ENCODE measurements at places on chromosomes 2 and 18. TPM values are rescaled to one million over a fixed set of nuclear protein-coding genes. Genes with fewer than 3 reads are reported as not detected.

ANKRD30B gene
- total RNA-seq: not detected

HOXD3 gene
- not detected for total RNA-seq

SOX11 gene
- not detected for total RNA-seq

RAB27B gene
- 0.11 TPM for total RNA-seq

XIRP2 gene
- total RNA-seq: not detected

MAP3K19 gene
- not detected for total RNA-seq

SERPINE2 gene
- total RNA-seq: 14.5 TPM

POTEC gene
- total RNA-seq: not detected

CD226 gene
- 6.4 TPM for total RNA-seq

APCDD1 gene
- not detected for total RNA-seq

DNAJC27 gene
- total RNA-seq: 6.7 TPM

MEIS1 gene
- total RNA-seq: 32.5 TPM

CRACDL gene
- 2.5 TPM for total RNA-seq

PLEK gene
- total RNA-seq: 224 TPM

MCM6 gene
- total RNA-seq: 48.3 TPM

IL36A gene
- total RNA-seq: not detected

PAIP2B gene
- 2.6 TPM for total RNA-seq

UGT1A3 gene
- not detected for total RNA-seq

OXER1 gene
- total RNA-seq: not detected

COBLL1 gene
- 0.04 TPM for total RNA-seq

TCF23 gene
- not detected for total RNA-seq

ATP8B1 gene
- not detected for total RNA-seq

UGT1A7 gene
- total RNA-seq: 0.18 TPM

Measured in Karpas-422 (cell line).